Pancreas (tissue), 10 donors: ENCODE measurements at places on chromosomes 13 and 19. TPM values are rescaled to one million over a fixed set of nuclear protein-coding genes. Genes with fewer than 3 reads are reported as not detected.

The PABPC3 gene
- total RNA-seq: 0.19 TPM

The MAG gene
- total RNA-seq: not detected

The NCR1 gene
- total RNA-seq: not detected

The ESD gene
- total RNA-seq: 19.2 TPM

The C1QTNF9B gene
- total RNA-seq: not detected
